ENCODE measurements at places on chromosomes 1 and 21. TPM values are rescaled to one million over a fixed set of nuclear protein-coding genes. Genes with fewer than 3 reads are reported as not detected.

Gene OR2T34
- not detected for total RNA-seq

Gene GJA4
- total RNA-seq = 9.0 TPM

Gene NHLH1
- total RNA-seq = not detected

Gene SH2D2A
- 5.5 TPM for total RNA-seq

Gene SIM2
- not detected for total RNA-seq

Gene AMY1B
- total RNA-seq = not detected

Gene CD53
- not detected for total RNA-seq

Gene CLDN17
- total RNA-seq = not detected

Gene TMEM79
- total RNA-seq = 1.9 TPM

Gene HES4
- total RNA-seq = 19.7 TPM

Gene FAM177B
- total RNA-seq = not detected

Gene EFHD2
- total RNA-seq = 47.6 TPM

Gene PLD5
- total RNA-seq = 1.4 TPM

Gene NT5C1A
- not detected for total RNA-seq

Gene LCE2A
- not detected for total RNA-seq

Gene GIPC2
- 0.79 TPM for total RNA-seq

Gene CACNA1S
- total RNA-seq = not detected

Gene CCDC17
- total RNA-seq = 5.1 TPM

Gene ACAP3
- 30.8 TPM for total RNA-seq

Gene TCEA3
- 5.2 TPM for total RNA-seq

Gene ASAP3
- total RNA-seq = 64.9 TPM

Gene MPZ
- 2.0 TPM for total RNA-seq

Gene TRIM67
- total RNA-seq = not detected

Gene MSH4
- total RNA-seq = 0.13 TPM

Gene SLC1A7
- total RNA-seq = 1.7 TPM

Gene PTPN14
- total RNA-seq = 72.6 TPM

Gene CFHR5
- total RNA-seq = not detected

Gene SERINC2
- 26.4 TPM for total RNA-seq

Gene ZBTB8B
- total RNA-seq = 2.5 TPM

Gene FCGR2B
- not detected for total RNA-seq

Gene BPNT1
- 15.2 TPM for total RNA-seq
